AML-193 (cell line): ENCODE measurements at places on chromosomes 7 and 10.

DNA sequence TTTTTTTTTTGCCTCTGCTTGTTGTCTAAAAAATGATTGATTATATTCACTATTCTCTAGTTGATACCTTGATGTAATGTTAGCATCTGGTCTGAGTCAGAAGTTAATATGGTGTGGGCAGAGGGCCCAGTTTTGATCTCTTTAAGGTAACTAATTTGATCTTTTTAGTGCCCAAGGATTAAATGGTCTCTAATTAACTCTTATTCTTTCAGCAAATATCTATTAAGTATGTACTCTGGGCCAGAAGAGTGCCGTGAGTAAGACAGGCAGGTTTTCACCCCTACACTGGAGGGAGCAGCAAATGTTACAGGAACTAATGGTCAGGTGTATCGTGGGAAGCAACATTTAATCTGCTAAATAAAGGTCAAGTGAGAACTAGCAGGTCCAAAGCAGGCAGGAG, 144.6 kb upstream of the COL1A2 start:
- DNase-seq: no peak

GRCh38 chr10:91711885-91712680, 79.2 kb upstream of the PPP1R3C start:
- DNase-seq: no peak

DNA sequence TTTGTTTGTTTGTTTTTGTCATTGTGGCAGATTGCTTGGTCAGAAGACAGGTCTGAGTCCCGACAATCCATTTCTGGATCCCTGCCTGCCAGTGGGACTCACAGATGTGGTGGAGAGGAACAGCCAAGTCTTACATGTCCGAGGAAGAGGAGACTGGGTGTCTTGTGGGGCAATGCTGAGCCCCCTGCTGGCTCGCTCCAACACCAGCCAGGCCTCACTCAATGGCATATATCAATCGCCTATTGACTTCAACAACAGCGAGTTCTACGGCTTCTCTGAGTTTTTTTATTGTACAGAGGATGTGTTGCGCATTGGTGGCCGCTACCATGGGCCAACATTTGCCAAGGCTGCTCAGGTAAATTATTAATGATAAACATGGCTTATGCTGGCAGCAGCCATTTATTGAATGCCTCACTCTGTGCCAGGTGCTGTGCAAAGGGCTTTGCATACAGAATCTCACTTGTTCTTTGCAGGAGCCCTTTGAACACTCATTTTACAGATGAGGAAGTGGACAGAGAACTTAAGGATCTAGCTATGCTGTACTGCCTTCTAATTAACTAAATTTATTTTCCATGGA, 33.3 kb downstream of the COX15 start:
- no peak for DNase-seq

DNA sequence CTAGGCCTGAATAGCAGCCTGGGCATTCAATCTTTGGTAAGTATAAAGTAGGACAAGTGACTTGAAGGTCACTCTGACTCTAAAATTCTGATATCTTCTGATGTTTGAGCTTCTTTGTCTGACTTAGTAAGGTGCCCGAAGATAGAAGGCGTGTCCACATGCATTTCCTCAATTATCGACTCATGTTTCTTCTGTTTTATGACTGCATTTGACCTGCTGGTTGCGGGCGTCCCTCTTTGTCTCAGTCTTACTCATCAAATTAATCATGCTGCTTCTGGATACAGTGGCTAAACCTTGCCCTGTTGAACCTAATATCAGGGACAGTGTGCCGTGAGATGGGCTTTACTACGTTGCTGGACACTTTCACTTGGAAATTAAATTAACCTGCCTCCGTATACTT, 534.1 kb downstream of the SDK1 start:
- no peak for DNase-seq

GRCh38 chr7:24573554-24574338, 494 bp downstream of the PALS2 start:
- no peak for DNase-seq

DNA sequence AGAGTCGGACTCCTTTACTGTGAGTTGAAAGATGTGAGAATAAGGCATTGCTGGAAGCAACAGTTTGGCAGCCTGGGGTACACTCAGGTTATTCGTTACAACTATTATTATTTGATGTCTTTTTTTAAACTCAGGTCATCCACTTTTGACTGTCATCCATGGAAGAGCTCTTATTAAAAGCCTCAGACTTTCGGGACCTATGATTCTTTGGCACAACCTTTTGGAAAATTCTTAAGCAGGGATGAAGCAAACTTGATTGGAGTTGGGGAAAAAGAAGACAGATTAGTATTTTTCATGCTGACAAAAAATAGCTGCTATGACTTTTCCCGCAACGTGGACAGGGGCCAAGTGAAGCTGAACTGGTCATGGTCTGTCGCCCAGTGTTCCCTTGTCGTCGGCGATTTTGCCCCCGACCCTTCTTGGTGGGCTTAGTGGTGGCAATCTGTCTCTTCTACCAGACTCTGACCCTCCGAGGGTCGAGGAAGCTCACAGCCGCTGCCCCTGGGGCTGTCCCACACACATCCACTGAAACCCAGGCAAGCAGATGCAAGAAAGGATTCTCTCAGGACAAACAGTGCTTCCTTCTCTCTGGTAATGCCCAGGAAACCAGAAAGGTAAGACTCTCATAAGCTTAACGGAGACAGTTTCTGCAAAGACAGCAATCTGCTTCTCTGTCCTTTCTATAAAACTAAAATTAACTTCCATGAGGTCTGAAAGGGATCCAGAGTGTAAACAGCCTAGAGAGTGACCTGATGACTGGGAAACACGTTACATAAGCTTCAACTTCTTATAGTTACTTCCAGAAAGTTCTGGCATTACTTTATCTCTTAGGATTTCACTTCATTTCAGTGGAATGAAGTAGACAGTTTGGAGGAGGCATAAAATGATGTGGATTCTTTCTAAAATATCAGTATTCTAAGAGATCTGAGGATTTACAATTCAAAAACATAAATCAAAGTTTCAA, 1.0 kb downstream of the CPED1 start:
- no peak for DNase-seq

DNA sequence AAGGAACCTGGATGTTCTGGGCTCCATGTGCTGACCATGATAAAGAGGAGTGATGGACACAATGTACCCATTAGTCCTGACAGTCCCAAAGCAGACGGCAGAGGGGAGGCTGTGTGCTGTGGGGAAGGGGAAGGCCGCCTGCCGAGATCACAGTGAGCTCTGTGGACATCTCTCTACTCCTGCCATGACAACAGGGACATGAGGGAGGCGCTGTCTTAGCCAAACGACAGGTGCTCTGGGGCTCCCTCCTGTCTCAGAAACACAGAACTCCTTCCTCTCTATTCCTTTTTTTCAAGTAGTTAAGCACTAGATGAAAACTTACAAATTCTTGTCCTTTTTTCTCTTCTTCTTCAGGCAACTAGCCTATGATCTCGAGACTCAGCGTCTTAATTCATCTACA, 113.1 kb downstream of the RNF32 start:
- no peak for DNase-seq

- no peak for DNase-seq
Measured at GRCh38 chr7:17516771-17517170, 218.3 kb downstream of the AHR start.

DNA sequence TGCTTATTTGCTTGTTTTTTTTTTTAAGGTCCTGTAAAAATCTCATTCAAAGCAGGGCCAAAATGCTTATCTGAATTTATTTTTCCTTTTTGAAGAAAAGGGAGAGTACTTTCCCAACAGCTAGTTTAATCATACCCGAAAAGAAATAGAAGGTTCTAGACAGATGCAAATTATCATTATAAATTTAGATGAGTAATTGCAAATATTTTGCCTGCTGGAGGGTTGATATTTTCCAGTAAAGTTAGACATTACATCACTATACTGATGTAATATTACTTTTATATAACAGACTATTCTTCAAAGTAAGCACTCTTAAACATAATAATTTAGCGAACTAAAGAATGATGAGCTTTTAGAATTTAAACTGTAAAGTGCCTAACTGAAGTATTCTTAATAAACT, 14.1 kb upstream of the CFAP69 start:
- no peak for DNase-seq

- DNase-seq: no peak
Measured at GRCh38 chr10:61621605-61622051, 41.1 kb upstream of the CABCOCO1 start.

DNA sequence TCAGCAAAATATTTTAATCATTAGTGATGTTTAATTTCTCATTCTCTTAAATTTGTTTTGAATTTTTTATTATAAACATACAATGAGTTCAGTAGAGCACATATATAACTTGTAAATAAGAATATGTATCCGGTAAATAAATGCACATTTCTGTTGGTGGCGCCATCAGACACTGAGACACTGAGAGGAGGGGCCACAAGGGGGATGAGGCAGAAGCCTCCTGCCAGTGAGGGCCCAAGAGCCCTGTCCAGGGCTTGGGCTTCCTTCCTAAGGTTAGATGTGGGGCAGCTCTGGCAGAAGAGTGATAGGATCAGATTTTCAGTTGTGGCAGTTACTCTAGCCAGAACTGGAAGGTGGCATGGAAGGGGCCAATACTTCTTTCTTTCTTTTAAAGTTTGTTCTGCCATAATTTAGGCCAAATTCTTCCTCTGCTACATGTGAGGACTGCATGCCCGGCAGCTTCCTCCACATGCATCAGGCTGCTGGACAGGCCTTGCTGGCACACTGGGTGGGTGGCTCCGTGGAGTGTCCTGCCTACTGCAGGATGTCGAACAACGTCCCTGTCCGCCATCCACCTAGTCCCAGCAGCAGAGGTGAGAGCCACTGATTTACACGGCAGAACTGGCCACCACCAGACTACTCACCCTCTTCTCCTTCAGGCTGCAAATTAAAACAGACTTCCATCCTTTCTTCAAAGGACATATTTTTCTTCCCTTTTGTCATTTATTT, 13.2 kb downstream of the PTPRN2 start:
- no peak for DNase-seq

- no peak for DNase-seq
Measured at GRCh38 chr10:34538281-34538829, 276.7 kb downstream of the PARD3 start.

DNA sequence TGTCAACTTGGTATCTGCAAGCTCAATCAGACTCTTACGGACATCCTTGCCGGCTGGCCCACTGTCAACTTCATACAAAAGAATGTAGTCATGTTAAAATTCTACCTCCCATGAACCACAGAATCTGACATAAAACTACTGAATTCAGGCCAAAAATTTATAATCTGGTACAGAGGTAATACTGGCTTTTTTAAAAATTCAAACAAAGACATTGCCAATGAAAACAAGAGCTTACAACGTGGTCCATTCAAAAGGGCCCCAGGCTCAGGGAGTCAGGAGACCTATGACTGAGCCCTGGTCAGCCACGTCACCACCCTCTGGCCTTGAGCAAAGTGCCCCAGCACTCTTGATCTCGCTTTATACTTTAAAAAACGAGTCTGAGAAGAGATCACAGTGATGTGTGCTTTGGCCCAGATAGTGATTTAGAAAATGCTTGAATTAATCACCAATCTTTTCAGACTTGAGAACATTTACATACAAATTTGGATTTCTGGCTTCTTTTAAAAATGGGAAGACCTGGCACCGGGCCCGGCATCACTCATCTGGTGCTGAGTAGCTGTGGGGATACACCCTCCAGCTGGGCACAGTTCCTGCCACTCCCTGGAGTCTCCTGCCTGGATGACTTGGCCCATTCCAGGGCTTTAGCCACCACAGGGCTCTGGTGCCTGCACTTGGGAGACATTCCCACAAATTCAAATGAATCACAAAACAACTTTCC, 94.1 kb downstream of the PIP4K2A start:
- no peak for DNase-seq

- DNase-seq: no peak
Measured at GRCh38 chr10:37379991-37380390, 254.6 kb downstream of the ANKRD30A start.

- no peak for DNase-seq
Measured at GRCh38 chr7:46168231-46168630, 247.2 kb upstream of the IGFBP3 start.
